Stimulated activated CD8-positive, alpha-beta memory T cell treated with anti-CD3 and anti-CD28 coated beads, Interleukin-7, amount 100 ng/mL, for 1 hour (primary cell): ENCODE measurements at places on chromosomes 5 and 9.

DNA sequence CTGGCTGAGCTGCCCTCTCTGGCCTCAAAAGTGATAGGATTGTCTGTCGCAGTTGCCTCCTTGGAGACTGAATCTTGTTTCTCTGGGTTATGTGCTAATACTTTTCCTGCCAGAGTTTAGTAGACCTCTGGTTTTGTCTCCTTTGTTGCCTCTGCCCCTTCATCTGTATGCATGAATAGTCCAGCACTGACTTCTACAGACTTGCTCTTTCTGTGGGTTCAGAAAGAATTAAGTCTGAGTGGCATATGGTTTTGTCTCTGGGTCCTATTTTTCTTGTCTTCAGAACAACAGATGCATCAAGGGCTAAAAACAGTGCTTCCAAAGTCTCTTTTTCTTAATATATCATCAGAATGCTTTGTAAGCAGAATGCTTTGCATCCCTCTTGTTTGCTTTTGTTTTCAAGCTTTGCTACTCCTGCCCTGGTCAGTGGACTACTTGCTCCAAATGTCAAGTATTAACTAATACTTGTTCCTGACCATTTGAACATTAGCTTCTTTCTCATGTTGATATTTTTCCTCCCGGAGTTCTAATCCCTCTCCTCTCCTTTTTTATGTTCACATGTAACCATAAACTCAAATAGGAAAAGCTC, 131.7 kb downstream of the UNC13B start:
- DNase-seq = no peak

DNA sequence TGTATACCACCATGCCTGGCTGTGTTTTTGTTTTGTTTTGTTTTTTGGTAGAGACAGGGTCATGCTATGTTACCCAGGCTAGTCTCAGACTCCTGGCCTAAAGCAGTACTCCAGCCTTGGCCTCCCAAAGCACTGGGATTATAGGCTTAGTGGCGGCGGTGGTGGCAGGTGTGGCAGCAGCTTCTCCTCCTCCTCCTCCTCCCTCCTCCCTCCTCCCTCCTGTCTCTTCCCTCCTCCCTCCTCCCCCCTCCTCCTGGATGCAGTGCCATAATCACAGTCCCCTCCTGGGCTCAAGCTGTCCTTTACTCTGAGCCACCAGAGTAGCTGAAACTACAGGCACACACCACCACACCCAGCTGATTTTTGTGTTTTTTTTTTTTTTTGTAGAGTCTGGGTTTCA, 71.2 kb downstream of the UHRF2 start:
- no peak for DNase-seq

- no peak for DNase-seq
Measured at GRCh38 chr9:127509261-127509954, 58.1 kb downstream of the LRSAM1 start.

DNA sequence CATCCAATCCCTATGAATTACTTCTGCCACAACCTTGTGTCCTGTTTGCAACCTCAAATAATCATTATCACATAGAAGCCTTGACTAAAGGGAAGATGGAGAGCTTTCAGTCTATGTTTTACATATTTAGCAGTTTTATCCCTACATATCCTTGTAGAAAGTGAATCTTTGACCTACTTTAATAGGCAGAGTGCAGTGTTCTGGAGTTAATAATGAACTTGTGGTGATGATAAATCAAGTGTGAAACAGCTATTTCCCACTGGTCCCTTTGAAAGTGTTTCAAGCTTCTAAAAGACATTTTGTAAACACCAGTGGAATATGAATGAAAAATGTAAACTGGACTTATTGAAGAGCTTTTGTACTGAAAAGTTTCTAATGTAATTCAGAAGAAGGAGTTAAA, 406.7 kb downstream of the GABRG2 start:
- no peak for DNase-seq

- DNase-seq = no peak
Measured at GRCh38 chr5:112861638-112861985, 525 bp downstream of the SRP19 start.

- DNase-seq = no peak
Measured at GRCh38 chr9:12272471-12273120, 420.6 kb upstream of the TYRP1 start.

- DNase-seq = no peak
Measured at GRCh38 chr5:109234381-109234780, 175.4 kb downstream of the PJA2 start.

GRCh38 chr9:30075451-30076199, 2308.8 kb upstream of the ACO1 start:
- no peak for DNase-seq

GRCh38 chr5:54835647-54836046, 149.7 kb downstream of the ESM1 start:
- no peak for DNase-seq

GRCh38 chr5:138109463-138110265, 25.8 kb downstream of the WNT8A start:
- DNase-seq = no peak

- DNase-seq = no peak
Measured at GRCh38 chr9:103761466-103761865, 332.6 kb upstream of the SMC2 start.

- no peak for DNase-seq
Measured at GRCh38 chr5:122300374-122300773, 11.7 kb upstream of the SNCAIP start.

DNA sequence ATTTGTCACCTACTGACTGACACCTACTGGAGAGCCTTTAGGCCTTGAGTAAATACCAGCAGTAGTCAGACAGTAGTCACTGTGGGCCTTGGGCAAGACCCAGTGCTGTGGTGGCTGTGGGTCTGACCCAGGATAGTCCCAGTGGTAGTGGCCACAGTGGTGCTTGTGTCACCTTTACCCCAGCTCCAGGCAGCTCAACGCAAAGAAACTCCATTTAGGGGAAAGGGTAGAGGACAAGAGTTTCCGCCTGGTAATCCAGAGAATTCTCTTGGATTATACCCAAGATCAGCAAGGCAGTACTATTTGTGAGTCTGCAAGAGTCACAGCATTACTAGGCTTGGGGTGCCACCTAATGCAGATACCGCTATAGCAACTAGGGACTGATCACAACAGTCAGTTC, 28.9 kb downstream of the CERT1 start:
- no peak for DNase-seq

DNA sequence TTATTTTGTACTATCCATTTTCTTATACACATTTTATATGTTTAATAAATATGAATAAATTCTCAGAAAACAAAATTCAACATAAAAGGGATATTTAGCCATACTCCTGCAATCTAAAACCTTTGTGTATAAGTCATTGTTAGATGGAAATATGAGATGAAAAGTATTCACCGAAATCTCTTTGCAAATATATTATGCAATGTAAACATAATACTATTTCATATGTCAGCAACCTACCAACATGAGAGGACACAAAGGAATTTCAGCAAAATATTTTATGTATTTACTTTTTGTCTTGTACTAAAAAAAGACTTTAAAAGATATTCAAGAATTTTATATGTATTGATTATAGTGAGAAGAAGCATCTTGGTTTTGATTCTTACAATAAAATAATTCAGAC, 1623.4 kb downstream of the EFNA5 start:
- no peak for DNase-seq

GRCh38 chr9:86238861-86239770, 20.3 kb downstream of the C9orf153 start:
- DNase-seq = no peak

DNA sequence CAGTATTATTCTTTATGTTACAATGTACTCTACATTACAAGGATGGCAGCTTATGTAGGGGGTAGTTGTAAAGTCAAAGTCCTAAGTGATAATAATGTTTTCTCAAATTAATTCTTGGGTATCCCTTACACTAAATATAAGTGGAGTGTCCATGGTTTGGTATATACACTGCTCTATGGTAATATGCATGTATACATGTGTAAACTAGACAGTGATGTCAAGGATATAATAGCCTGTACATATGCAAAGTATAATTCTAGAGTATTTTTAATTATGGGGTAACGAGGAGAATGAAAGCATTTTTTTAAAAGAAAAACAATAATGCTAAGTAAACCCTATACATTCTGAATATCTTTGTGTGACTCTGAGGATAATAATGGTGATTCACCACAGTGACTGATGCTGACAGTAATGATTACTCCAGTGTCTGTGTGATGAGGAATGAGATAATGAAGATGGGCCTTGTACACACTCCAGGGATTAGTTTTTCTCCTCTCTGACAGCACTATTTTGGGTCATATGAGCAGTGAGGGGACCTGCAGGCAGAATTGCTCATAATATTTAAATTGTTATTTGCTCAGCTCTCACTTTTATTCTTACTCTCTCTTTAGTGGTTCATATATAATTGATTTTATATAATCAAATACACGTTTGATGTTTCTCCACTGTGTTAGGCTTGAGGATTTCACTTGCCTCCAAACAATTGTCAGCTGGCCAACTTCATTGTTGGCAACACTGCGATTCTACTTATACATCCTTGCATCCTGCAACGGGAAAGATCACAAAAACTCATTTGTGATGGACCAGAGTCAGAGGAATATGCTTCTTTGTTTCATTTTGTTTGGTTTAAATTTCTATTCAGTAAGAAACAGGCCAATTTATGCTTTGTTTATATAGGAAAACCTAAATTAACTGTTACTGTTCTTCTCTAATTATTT, 88.2 kb downstream of the NREP start:
- DNase-seq = no peak

- no peak for DNase-seq
Measured at GRCh38 chr5:163766936-163767670, 261.7 kb downstream of the MAT2B start.
